NCI-H2081 (cell line): ENCODE measurements at places on chromosomes 7 and 10.
A peak's percentile ranks its signal among the peaks of the same experiment; 100 is the strongest.

GRCh38 chr10:103894441-103894864, 23.5 kb downstream of the STN1 start:
- DNase-seq, result no peak

- DNase-seq, result no peak
These were observed 459.3 kb downstream of the HTR7 start for GRCh38 chr10:90398566-90398965.

DNA sequence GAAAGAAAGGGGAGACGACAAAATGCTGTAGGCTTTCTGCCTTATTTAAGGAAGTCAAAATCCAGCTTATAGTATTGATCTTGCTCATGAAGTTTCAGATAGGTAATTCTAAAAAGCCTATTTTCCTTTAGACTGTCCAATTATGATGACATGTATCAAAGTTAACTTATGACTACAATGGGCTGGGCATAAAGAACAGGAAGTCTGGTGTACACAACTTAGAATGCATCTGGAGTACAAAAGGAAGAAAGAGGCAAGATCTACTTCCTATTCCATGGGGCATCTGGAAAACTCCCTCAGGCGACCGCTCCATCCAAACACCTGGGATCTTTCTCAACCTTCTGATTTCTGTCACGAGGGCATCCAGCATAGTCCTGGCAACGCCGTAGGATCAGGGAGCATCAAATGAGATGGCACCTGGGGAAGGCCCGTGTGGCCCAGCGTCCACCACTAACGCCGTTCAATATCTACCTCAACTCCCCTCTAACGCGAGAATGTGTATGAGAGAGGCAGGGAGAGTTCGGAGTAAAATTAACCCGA, 512 bp downstream of the FAM24B start:
- DNase-seq, result no peak

GRCh38 chr7:92808006-92808405, 28.4 kb downstream of the CDK6 start:
- DNase-seq, result no peak

DNA sequence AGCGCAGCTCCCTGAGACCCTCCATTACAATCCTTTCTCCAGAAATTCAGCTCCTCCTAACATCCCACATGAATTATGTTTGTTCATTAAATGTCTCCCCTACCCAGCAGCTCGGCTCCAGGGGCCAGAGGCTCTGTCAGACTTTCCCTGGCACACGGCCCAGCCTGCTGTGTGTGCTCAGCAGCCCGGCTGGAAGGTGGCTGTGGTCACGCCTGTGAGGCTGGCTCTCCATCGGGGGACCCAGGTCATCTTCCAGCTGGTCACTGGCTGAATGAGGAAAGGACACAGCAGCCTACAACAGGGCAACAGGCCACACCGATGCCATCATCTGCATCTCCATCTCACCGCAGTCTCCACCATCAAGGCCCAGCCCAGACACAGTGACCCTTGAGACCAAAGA, 219.8 kb downstream of the MAD1L1 start:
- peak; percentile 48 for DNase-seq

GRCh38 chr7:158014976-158015375, 572.6 kb downstream of the PTPRN2 start:
- DNase-seq, result no peak

DNA sequence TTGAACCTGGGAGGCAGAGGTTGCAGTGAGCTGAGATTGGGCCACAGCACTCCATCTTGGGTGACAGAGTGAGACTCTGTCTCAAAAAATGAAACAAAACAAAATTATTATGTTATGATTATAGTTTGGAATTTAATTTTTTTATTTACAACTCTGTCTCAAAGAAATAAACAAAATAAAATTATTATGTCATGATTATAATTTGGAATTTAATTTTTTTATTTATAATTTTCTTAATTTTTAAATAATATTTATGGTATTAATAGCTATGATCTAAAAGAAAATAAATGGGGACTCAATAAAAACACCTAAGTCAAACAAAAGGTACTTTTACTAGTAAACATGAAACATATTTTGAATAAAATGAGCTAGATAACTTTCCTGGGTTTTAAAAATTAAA, 994.8 kb upstream of the GHITM start:
- DNase-seq, result no peak

GRCh38 chr7:123308254-123308951, 108.6 kb upstream of the SLC13A1 start:
- DNase-seq, result no peak

GRCh38 chr10:67036808-67037207, 111.0 kb downstream of the LRRTM3 start:
- DNase-seq, result no peak

DNA sequence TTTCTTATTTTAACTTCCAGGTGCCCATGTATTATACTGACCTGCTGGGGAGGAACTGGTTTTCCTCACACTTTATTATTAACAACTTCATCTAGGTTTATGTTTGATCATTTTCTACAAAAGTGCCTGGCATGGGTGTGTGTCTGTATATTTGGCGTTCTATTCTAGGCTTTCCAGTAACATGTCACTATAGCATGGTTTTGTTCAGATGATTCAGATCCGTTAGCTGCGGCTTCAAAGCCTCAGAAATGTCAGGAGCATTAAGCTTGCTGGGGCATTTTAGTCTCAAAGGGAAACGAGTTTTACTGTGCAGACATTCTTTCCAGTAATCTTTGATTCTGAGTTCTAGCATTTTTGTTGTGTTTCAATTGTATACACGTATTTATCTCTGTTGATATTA, 2.3 kb downstream of the INPP5A start:
- no peak for DNase-seq
